ENCODE measurements at places on chromosomes 7 and 10. TPM values are rescaled to one million over a fixed set of nuclear protein-coding genes. Genes with fewer than 3 reads are reported as not detected.

RBP3 gene
- total RNA-seq = not detected

GRCh38 chr7:44853391-44853790 lies 5.5 kb upstream of the H2AZ2 start:
- no peak for DNase-seq
- peaks cover 7% of the 10 kb centered on the region for H3K4me1 ChIP-seq
- no peak overlapping the region for H3K4me3 ChIP-seq
- H3K27ac ChIP-seq = no peak overlapping the region

DNA sequence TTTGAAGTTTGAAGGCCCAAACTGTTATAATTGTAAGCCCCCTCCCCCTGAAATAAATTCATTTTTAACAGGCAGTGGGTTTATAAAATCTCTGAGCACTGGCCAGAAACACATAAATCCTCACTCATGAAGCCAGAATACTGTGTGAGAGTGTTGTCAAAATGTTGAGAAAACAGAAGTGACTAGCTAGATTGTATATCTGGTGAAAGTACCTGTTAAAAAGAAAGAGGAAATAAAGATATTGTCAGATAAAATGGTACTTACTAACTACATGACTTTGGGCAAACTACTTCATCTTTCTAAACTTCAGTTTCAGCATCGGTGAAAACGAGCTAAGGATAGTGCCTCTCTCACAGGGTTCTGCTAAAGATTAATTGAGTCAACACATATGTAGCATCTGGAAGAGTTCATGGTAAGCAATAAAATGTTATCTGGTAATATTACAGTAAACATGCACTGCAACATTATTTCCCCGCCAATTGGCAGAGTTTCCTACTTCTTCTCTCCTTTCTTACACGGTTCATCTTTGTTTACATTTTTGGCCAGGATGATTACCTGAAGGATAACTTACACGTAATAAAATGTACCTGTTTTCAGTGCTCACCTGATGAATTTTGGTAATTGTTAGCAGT lies 202.5 kb upstream of the CHRM2 start:
- no peak overlapping the region for H3K4me3 ChIP-seq
- no peak for DNase-seq
- H3K4me1 ChIP-seq = no peaks in the 10 kb centered on the region

DNA sequence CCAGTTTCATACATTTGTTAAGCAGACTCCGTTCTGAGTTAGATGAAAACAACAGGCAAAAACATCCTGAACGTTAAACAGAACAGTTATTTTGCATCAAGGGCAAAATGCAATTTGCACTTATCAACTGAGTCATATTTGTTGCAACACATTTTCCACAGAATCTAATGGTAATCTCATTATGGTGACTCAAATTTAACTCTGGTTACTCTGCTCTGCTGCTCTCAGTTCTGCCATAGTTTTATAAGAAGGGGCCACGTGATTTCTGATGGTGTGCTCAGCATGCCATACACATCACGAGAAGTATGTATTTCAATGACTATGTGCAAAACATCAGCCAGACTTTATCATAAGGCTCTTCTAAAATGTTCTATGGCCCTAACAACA lies 148.8 kb downstream of the CHCHD3 start:
- H3K4me1 ChIP-seq = no peaks in the 10 kb centered on the region
- no peak overlapping the region for H3K4me3 ChIP-seq
- no peak overlapping the region for H3K27ac ChIP-seq
- no peaks in the 10 kb centered on the region for H3K27me3 ChIP-seq
- DNase-seq = no peak
- H3K36me3 ChIP-seq = no peaks in the 10 kb centered on the region

- no peaks in the 10 kb centered on the region for H3K4me1 ChIP-seq
- H3K27ac ChIP-seq = no peak overlapping the region
- no peaks in the 10 kb centered on the region for H3K27me3 ChIP-seq
- no peak for DNase-seq
- H3K4me3 ChIP-seq = no peak overlapping the region
- no peaks in the 10 kb centered on the region for H3K36me3 ChIP-seq
Measured at GRCh38 chr7:89776980-89777379, 377.3 kb upstream of the STEAP1 start.

GRCh38 chr7:20539201-20539600 lies 76.3 kb upstream of the ABCB5 start:
- no peak for DNase-seq
- no peaks in the 10 kb centered on the region for H3K27me3 ChIP-seq
- no peaks in the 10 kb centered on the region for H3K36me3 ChIP-seq
- no peak overlapping the region for H3K4me3 ChIP-seq

GRCh38 chr7:1419310-1419634 lies 40.0 kb downstream of the MICALL2 start:
- no peaks in the 10 kb centered on the region for H3K36me3 ChIP-seq
- no peak overlapping the region for H3K4me3 ChIP-seq
- H3K27me3 ChIP-seq = no peaks in the 10 kb centered on the region
- DNase-seq = no peak
- H3K27ac ChIP-seq = no peak overlapping the region
- peaks cover 14% of the 10 kb centered on the region for H3K4me1 ChIP-seq

DNA sequence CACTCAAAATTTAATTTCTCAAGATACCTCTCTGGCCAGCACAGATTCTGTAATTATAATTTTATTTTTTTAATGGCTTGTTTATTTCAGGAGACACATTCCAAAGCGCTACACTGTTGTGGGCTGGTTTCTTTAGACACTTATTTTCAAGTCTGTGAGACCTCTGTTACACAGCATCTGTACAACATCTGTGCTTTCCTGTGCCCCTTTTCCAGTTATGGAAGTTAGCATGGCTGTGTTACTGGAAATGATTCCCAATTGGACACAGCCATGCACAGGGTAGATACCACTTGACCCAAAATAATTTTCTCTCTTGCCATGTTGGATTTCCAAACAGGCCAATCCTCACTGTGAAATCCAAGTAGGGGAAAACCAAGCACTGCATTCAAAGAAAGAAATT lies 172.3 kb upstream of the ADCY1 start:
- no peaks in the 10 kb centered on the region for H3K27me3 ChIP-seq
- no peak for DNase-seq
- no peaks in the 10 kb centered on the region for H3K36me3 ChIP-seq
- H3K27ac ChIP-seq = no peak overlapping the region
- no peak overlapping the region for H3K4me3 ChIP-seq

DNA sequence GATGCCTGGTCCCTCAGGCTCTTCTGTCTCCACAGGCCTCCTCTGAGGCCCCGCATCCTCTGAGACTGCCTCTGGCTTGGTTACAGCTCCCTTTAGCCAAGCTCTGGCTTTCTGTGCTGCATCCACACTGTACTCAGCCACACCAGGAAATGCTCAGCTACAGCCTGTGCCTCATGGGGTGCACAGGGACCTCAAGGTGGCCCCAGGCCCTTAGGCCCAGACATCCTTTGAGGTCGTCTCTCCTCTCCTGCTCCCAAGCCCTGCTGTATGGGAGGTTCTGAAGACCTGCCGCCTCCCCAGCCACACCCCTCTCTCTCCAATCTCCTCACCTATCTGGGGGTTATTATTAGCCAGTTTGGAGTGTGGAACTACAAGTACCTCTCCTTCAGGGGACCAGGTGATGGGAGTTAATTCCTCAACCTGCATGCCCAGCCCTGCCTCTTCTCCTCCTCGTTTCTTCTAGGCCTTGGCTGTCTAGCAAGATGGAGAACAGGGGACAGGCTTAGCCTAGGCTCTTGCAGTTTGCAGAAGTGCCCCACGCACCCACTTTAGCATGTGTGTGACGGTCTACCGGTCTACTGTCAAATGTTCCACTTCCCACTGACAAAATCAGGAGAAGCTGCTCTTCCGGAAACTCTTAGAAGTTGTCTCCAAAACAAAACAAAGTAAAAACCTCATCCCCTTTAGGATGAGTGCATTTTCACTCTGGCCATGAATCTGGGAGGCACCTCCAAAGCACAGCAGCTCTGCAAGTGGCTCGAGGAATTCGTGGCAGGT lies 64.0 kb upstream of the WAC start:
- no peaks in the 10 kb centered on the region for H3K27me3 ChIP-seq
- H3K4me1 ChIP-seq = no peaks in the 10 kb centered on the region
- H3K4me3 ChIP-seq = no peak overlapping the region
- no peak overlapping the region for H3K27ac ChIP-seq
- no peaks in the 10 kb centered on the region for H3K36me3 ChIP-seq

DNA sequence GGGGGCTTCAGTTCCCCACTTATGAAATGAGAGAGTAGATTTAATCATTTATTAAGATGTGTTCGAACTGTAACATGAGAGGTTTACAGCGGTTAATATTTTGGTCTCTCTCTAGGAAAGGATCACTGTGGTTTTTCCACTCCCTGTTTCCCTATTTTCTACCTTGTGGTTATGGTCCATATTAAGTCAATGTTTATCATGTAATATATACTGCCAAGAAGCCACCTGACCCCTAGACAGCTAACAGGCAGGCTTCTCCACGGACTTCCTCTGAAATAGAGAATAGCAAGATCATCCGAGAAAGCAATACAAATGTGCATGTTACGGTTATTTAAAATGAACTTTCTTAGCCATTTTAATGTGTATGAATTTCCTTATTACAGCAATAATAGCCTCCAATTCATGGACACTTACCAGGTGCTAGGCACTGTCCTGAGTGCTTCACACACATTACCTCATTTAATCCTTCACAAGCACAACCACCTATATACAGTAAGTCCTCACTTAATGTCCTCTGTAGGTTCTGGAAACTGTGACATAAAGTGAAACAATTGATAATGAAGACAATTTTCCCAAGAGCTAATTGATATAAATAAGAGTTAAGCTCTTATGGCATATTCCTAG lies 835 bp upstream of the COL28A1 start:
- no peak overlapping the region for H3K27ac ChIP-seq
- H3K4me3 ChIP-seq = no peak overlapping the region
- H3K27me3 ChIP-seq = no peaks in the 10 kb centered on the region

DNA sequence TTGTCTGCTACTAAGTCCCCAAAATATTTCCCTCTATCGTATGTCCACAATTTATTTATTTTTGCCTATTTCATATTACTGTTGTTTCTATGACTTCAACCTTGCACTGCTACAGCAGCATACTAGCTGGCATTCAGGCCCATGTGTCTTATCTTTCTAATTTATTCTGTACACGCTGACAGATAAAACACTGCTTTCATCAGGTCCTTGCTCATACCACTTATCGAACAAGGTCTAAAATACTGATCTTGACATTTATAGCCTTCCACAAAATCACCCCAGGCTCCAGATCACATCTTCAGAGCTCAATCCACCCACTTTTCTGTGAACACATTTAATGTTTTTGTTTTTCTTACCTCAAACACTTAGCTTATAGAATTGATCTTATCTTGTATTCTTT lies 374.6 kb downstream of the THSD7A start:
- no peaks in the 10 kb centered on the region for H3K27me3 ChIP-seq
- H3K4me3 ChIP-seq = no peak overlapping the region
- no peaks in the 10 kb centered on the region for H3K4me1 ChIP-seq
- no peak overlapping the region for H3K27ac ChIP-seq
- no peak for DNase-seq

- H3K27me3 ChIP-seq = peaks cover 14% of the 10 kb centered on the region
- H3K4me1 ChIP-seq = peaks cover 12% of the 10 kb centered on the region
- no peak for DNase-seq
- H3K36me3 ChIP-seq = no peaks in the 10 kb centered on the region
- no peak overlapping the region for H3K4me3 ChIP-seq
Measured at GRCh38 chr7:157276731-157277562, 59.9 kb upstream of the DNAJB6 start.

DNA sequence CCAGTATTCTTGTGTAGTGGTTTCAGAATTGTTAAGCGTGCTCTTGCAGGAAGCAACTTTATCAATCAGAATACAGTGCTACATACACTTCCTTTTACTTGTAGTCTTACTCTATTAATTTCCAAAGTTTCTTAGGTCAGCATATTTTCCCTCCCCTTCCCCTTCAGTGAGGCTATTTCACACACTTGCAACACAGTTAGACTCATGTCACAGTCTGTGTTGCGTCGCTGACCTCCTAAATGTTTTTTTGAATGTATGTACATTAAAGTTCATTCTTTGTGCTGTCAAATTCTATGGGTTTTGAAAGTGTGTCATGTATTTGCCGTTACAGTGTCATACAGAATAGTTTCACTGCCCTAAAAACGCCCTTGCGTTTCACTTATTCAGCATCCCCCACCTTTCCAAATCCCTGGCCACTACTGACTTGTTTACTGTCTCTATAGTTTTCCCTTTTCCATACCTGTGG lies 5.4 kb upstream of the HKDC1 start:
- no peaks in the 10 kb centered on the region for H3K27me3 ChIP-seq
- no peaks in the 10 kb centered on the region for H3K36me3 ChIP-seq
- DNase-seq = no peak
- H3K4me3 ChIP-seq = no peak overlapping the region

DNA sequence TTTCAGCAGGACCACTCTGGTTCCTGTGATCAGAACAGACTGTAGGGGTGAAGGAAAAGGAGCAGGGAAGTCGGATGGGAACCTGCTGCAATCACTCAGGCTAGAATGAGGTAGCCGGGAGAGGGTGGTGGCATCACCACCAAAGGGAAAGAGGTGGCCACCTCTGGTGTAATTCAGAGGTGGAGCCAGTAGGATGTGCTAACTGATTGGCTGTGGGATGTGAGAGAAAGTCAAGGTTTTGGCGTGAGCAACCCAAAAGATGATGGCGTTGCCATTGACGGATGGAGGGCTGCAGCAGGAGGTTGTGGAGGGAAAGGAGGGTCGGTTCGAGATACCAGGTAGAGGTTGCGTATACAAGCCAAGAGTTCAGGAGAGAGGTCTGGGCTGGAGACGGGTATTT lies 7.4 kb upstream of the VSIR start:
- H3K4me3 ChIP-seq = no peak overlapping the region
- H3K27ac ChIP-seq = no peak overlapping the region
- H3K27me3 ChIP-seq = no peaks in the 10 kb centered on the region
- no peak for DNase-seq
- H3K36me3 ChIP-seq = no peaks in the 10 kb centered on the region

DNA sequence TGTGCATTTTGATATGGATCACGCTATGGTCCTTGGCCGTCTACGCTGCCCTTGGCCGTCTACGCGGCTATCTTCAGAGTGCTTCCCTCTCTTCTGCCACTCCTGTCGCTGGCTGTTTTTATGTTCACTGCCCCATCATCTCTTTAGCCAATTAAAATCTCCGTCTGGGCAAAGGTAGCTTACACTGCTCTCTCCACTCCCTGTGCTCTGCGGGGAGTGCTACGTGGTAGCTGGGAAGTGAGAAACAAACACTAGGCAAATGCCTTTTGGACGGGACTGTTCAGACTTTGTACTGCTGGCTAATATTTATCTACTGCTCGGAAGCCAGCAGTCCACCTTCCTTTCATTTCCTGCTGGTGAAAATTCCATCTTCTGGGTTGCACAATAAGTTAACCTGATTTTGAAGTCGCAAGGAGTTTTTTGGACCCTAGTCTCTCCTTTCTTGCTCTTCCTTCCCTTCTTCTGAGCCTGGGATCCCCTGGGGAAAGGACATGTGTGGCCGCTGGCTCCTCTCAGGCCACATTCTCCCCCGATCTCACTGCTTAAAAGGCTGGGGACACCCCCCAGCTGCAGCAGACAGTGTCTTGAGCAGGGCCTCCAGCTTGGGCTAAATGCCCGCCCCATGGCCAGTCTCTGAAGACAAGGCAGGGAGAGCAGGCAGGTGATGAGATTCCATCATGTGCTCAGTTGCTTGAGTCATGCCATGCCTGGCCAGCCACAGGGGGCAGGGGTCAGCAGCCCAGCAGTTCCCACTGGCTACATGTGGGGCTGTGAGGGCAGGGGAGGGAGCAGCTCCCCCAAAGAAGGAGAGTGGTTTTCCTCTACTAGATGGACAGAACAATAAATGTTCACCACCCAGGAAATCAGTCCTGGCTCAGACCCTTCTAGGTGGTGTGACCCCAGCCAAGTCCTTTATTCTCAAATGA lies 25.5 kb upstream of the RBM33 start:
- no peak overlapping the region for H3K4me3 ChIP-seq
- DNase-seq = no peak
- H3K4me1 ChIP-seq = no peaks in the 10 kb centered on the region
- no peaks in the 10 kb centered on the region for H3K36me3 ChIP-seq
- no peak overlapping the region for H3K27ac ChIP-seq

LIPN gene
- total RNA-seq = not detected
